CD4-positive, alpha-beta T cell treated with Interferon gamma for 1 hour (primary cell): ENCODE measurements at places on chromosomes 11 and 22.

GRCh38 chr11:12674571-12674935, 332 bp downstream of the TEAD1 start:
- no peak for DNase-seq

DNA sequence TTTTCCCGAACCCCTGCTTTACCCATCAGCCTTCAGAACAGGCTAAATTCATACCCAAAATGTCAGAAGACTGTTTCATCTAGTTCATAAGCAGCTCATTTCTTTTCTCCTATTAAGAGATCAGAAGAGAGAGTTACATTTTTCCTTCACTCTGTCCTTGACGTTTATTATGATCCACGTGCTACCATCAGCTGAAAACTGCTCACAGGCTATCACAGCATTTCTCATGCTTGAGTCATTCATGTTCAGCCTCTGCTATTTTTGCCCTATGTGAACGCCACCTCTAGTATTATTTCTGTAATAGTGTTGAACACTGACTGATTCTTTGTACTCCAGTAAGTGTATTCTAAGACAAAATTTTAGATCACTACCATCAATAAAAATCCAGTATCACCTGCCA, 51.9 kb downstream of the SLC1A2 start:
- DNase-seq: no peak

DNA sequence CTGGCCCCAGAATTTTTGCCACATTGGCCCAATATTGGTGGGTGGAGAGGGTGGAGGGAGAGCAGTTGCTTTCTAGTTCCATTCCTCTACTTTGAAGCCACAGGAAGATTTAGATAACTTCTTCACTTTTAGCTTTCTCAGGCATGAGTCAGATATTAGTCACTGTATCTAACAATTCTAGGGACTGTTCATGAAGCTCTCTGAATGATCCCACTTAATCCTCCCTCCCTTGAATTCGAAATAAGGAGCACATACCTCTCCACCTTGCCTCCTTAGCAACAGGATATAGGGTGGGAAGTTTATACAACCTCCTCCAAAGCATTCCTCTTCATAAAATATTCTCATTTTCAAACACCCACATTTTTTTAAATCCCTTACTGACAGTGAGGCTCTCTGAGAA, 13.5 kb downstream of the FSHB start:
- no peak for DNase-seq

DNA sequence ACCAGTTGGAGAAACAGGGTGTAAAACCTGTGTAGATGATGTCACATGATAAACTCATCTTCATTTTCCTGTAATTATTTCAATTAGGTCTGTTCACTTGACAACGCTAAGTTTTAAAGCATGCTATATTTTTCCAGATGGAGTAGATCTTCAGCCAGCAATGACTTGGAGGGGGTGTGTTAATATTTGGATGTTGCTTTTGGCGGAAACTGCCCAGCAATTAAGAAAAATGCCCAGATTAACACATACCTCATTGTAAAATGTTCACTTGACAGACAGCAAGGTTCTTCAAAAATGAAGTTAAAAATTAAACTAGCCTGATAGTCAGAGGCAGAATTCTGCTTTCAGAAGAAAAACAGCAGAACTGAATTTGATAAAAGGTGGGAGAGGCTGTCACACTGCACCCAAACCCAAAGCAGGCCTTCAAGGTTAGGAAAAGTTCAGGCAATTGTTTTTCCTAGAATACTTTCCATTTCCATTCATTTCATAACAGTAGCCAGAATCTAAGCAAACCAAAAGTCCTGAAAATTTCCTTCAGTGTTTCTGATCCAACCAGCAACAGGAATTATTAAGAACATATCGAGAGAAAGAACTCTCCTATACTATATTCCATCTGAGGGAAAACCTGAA, 33.0 kb downstream of the VSIG10L2 start:
- DNase-seq: no peak

DNA sequence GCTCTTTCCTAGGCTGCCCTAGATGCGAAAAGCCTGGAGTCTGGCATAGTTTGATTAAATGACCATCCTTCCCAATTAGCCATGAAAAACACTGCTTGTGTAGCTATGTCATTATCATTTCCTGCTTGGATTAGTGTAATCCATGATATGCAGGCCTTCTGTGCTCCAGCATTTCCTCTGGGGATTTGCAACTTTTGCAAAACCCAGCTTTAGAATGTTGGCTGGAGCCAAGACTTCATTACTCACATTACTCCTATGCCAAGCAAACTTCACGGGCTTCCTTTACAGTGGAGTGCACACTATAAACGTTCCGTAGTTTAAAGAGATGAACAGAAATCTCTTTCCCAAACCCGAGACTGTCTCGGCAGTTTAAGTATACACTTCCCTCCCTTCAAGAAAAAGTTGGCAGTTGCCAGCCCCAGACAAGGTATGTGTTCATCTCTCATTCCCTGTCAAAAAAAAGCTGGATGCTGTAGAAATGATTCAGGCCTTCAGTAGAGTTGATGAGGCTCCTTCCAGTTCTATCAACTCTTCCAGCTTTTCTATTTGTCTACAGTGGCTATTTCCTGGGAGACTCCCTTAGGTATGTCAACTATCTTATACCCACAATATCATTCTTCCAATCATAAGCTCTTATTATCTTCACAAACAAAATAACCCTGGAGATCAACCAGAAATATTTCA, 180.0 kb downstream of the MAML2 start:
- no peak for DNase-seq

DNA sequence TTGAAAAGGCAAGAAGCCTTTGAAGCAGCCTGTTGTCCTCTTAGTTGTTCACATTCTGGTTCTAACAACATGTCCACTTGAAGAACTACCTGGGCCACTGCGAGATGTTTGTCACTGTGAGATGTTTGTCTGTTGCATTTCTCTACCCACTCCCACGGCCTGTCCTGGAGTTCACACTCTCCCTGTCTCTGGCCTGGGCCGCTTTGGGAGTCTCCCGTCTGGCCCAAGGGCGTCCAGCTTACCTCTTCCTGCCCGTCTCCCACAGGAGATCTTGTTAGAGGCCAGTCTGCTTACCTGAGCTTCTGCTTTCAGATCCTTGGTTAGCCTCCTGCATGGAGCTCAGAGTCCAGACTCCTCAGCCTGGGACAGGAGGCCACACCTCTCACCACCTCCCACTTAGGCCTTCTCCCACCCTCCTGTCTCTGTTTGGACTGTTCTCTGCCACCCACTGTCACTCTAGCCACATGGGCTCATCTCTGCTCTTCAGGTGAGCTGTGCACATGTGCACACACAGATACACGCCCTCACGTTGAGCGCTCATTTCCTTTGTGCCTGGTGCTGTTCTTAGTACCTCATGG, 66.0 kb downstream of the TBC1D22A start:
- DNase-seq: no peak

GRCh38 chr22:35064664-35065063, 1.3 kb upstream of the ISX start:
- DNase-seq: no peak

DNA sequence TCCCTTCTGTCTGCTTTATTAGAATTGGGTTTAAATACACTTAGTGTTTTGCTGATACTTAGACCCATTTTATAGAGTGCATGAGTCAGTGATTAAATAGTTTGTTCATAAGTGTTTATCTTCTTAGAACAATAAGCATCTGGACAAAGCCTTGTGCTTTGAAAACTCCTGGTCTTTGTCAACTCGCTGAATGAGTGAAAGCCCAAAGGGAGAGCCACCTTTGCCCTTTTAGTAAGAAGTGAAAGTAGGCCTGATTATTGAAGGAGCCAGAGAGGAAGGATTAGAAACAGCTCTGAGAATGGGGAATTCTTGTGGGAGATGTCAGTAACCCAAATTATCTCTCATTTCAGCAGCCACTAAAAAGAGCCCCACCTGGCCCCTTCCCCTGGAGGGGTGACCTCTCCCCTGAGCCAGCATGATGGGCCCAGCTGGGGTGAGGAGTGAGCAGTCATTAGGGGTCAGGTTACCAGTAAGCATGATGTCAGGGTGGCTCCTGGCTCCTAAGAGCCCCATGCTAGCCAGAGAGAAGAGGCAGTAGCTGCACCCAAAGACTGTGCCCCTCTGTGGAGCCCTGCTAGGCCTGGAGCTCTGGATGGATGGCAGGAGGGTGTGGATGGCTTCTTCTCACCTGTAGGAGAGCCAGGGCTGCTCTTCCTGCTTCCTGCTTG, 125.1 kb upstream of the E2F8 start:
- DNase-seq: no peak
